ENCODE measurements at places on chromosomes 5 and 9.

DNA sequence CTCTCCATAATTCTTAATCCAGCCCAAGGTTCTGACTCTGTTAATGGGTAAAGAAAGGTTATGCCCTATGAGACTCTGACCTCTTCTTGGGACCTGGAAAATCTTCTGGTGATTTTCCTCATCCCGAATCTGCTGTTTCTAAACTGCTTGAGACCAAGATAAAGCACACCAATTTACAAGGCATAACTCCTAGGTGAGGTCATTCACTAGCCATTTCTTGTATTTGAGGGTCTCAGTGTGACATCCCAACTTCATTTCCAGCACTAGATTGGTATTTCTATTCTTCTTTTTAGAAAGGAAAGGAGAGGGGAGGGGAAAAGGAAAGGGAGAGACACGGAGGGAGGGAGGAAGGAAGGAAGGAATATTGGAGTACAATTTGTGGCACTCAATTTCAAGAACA is 51.6 kb downstream of the SLC1A1 start:
- no peak for DNase-seq

DNA sequence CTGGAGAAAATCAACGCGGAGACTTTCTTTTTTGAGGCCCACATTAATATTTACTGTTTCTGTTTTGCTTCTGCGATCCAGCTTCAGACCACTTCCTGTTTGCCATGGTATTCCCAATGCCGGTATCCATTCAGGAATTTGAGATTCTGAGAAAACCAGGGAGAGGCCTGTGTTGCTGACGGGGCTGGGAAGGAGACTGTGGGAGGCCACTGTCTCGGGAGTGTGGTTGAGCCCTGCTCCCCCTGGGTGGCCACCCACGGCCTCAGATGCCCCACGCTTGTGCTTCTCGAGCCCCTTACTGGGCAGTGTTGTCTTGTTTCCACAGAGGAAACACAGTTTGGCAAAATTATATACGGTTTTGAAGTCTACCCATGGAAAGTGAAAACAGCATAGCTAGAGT is 403.6 kb upstream of the IRX2 start:
- DNase-seq, result no peak

DNA sequence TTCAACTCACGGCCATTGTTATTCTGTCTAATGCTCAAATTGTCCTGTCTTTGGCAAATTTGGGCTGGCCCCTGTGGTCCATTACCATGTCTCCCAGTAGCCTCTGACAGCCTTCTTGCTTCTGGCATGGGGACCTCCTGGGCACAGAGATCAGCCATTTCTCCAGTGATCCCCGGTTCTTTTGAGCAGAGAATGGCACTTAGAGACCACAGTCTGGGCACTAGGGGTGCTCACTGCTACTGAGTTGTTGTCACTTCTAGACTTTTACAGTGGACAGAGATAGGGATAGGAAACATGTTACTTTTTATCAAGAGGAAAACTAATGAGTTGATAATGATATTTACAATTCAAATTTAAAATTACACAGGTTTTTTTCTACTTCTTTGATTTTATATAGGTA is 47.6 kb upstream of the BARHL1 start:
- no peak for DNase-seq

GRCh38 chr5:180784497-180785097 is 18.0 kb downstream of the MGAT1 start:
- DNase-seq, result peak; percentile 73

DNA sequence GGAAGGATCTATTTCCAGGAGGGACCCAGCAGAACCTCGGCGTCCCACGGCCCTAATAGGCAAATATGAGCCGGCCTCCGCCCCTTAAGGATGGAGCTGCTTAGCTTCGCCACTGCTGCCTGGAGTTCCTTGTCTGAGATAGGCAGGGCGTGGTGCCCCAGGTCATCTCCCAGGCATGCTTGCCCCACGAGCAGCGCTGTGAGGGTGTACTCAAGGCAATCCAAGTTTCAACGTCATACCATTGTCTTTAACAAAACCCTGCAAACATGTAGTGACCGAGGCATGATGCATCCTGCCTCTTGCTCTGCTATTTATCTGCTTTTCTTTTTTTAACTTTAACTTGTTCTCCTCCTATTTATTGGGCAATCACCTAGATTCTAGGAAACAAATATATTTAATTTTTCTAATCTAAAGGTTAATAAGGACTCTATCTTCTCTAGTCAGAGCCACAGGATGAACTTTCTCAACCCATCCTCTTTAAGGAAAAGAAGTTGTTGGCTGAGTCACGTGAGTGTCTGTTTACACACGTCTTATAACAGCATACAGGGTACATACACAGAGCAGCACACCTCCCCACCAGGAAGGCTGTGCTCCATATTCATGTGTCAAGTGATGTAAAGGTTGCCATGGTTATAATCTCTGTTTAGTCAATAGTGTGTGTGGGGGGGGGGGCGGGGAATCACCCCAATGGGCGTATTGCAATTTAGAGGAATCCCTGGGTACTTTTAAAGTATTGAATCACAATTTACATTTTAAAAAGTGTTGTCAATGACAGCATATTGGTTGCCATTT is 27.3 kb upstream of the ZSWIM6 start:
- DNase-seq, result no peak

DNA sequence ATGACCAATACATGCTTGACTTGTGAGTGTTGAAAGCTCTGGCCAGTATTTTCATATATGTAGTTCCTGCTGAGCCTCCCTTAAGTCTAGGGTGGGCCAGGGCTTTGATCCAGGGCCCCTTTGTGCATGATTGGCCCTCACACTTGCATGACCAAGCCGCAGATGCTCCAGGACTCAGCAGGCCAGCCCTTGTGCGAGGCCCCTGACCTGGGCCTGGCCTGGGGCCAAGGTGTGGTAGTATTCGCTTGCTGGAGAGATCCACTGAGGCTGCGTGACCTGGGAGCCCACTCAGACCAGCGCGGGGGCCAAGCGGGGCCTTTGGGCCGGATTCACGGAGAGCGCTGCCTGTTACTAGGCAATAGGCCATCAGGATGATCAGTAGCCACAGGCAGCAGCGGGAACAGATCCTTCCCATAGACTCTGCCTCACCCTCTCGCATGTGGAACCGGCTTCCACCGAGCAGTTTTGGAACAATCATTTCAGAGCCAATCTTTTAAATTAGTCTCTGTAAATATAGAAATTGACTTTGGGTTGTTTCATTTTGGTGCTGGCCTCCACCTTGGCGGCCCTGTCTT is 79.0 kb upstream of the PTCH1 start:
- no peak for DNase-seq

GRCh38 chr5:179261301-179262125 is 83.7 kb downstream of the ADAMTS2 start:
- DNase-seq, result no peak

DNA sequence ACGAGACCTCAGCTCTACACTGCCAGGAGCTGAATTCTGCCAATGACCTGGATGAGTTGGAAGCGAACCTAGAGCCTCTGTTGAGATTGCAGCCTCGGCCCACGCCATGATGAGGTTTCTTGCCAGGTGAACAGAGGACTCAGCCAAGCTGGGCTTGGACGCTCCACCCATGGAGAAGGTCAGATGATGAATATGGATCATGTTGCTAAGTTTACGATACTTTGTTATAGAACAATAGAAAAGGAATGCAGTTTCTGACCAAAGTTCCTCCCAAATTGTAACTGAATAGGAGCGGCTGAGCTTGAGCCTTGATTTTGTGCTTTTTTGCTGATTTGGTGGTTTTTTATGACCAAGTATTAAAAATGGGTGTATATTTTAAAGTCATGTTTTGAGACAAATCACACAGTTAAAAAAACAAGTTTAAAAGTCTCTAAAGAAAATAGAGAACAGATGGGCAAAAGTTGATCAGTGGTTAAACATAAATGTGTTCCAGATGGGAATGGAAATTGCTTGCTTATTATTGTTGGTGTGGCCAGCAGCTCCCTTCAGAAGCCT is 32.9 kb downstream of the ROPN1L start:
- no peak for DNase-seq

GRCh38 chr9:94687451-94687850 is 39.0 kb upstream of the AOPEP start:
- DNase-seq, result no peak

- no peak for DNase-seq
Observed at GRCh38 chr9:74275872-74276508, 221.1 kb upstream of the RORB start.

DNA sequence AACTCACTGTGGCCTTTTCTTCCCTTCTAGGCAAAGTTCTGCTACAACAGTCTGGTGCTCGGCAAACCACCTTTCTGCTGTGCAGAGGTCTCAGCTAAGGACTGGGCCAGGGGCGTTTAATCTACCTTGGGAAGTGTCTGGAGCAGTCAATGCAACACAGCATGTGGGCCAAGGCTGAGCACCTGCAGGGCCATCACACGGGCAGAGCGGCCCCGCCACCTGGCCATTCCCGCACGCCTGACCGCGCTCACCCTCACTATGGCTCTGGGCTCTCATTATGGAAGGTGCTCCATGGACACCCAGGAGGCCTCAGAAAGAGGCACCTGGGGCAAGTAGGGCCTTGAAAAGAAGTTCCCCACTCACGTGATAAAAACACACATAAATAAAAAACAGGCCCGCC is 65.7 kb upstream of the TBC1D9B start:
- DNase-seq, result no peak

DNA sequence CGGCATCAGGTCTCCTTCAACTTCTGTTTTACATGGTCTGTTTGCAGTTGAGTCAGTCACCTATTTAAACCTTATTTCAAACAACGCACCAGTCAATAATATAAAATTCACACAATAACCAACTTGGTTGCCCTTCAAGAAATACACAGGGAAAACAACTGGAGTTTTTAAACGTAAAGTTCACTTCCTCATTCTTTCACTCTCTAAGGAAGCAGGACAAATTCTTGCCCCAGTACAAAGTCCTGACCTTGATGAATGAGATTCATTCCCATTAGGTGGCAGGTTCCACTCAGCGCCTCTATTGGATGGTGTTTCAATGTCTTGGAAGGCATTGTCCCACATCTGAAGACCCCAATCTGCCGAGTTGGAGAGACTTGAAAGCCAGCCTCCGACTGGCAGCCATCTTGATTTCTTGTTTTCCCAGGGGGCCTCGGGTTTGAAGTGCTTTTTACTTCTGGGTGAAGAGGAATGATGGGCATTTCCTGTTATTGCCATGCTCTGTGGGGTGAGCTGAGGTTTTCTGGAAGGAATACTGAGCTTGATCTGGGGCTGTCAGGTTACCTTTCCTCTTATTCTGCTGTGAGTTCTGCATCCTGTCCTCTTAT is 105.0 kb downstream of the ACER2 start:
- DNase-seq, result no peak

GRCh38 chr5:180652771-180653170 is 3.4 kb upstream of the FLT4 start:
- DNase-seq, result no peak

DNA sequence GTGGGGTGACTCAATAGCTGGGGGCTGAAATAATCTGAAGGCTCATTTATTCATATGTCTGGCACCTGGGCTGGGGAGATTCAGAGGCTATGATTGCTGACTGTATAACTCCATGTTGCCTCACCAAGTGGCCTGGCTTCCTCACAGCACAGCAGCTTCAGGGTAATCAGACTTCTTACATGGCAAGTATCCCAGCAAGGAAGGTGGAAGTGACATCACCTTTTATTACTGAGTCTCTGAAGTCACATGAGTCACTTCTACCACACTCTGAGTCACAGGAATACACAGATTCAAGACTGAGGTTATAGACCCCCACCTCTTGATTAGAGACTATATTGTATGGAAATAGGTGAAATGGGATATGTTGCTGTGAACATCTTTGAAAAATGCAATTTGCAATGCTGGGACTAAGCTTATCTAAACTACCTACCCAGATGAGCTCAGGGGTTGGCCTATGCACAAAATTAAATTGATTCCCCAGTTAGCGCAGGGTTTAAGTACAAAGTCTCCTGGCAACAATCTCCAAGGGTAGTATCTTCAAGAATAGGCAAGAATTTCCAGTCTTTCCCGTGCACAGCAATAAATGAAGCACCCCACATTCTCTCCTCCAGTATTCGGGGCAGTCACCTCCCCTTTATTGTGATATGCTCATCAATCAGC is 553.1 kb downstream of the LRRC70 start:
- no peak for DNase-seq

- no peak for DNase-seq
Observed at GRCh38 chr9:121168052-121168451, 33.6 kb downstream of the RAB14 start.

DNA sequence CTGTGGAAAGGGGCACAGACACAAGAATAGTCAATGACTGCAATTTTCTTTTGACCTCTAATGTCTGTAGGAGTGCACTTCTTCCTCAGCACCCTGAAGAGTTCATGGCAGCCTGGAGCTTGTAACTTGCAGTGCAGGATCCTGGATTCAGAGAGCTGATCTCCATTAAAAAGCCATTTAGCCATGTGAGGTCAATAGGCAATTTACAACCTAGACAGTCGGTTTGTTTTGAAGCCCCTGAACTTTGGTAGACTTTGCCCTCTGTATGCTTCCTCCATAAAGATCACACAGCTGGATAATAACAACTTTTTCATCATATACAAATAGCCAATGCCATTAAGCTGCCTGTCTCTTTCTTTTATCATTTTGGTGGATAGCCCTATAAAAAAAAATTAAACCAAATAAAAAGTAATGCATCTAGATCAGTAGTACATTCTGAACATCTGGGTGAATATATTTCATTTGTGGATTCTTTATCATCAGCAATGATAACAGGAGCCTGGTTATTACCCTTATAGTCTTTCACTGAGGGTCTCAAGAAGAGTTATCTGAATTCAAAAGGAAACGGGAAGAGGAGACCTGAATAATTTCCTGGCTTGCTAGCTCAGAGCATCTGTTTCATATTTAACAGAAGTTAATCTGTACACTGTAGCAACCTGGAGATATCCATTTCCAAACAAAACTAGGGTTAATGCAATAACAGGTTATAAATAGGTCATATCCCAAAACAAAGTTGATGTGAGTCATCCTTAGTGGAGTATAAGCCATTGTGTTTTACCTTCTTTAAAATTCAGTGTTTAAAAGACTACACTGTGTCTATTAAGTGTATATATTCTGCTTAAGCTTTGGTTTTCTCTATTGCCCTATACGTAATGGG is 193.8 kb upstream of the ACTBL2 start:
- no peak for DNase-seq

DNA sequence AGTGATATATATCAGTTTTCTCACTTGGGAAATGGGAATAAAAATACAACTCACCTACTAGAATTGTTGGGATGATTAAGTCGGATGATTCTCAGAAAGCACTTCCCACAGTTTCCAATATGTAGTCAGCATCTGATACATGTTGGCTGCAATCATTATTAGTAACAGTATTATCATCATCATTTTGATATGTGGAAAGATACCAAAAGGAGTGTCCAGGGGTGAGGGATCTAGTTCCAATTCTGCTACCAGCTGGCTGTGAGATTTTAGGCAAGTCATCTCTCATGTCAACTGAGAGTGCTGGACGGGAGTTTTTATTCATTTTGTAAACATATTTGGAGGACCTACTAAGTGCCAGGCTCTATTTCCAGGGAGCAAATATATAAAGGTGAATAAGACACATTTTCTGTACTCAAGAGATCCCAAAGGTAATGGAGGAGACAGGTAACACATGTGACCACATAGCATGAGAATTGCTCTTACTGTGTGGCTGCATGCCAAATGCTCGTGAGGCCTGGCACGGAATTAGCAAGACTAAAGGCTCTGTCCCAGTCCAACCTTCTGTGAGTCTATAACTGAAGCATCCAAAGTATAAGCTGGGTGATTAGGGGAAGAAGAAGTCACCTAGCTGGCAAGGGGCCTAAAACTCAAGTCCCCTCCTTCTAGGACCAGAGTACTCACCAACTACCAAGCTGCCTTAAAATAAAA is 83.0 kb downstream of the GRIA1 start:
- DNase-seq, result no peak

GRCh38 chr5:163712011-163712410 is 206.6 kb downstream of the MAT2B start:
- DNase-seq, result no peak

GRCh38 chr9:114938687-114939575 is 8.5 kb upstream of the TNFSF8 start:
- no peak for DNase-seq

- DNase-seq, result no peak
Observed at GRCh38 chr5:86875539-86875938, 257.8 kb downstream of the COX7C start.

Data from stimulated activated CD4-positive, alpha-beta T cell treated with anti-CD3 and anti-CD28 coated beads, Interleukin-4, amount 100 ng/mL, for 1 hour (primary cell).